ENCODE measurements at places on chromosomes 1 and 21.

DNA sequence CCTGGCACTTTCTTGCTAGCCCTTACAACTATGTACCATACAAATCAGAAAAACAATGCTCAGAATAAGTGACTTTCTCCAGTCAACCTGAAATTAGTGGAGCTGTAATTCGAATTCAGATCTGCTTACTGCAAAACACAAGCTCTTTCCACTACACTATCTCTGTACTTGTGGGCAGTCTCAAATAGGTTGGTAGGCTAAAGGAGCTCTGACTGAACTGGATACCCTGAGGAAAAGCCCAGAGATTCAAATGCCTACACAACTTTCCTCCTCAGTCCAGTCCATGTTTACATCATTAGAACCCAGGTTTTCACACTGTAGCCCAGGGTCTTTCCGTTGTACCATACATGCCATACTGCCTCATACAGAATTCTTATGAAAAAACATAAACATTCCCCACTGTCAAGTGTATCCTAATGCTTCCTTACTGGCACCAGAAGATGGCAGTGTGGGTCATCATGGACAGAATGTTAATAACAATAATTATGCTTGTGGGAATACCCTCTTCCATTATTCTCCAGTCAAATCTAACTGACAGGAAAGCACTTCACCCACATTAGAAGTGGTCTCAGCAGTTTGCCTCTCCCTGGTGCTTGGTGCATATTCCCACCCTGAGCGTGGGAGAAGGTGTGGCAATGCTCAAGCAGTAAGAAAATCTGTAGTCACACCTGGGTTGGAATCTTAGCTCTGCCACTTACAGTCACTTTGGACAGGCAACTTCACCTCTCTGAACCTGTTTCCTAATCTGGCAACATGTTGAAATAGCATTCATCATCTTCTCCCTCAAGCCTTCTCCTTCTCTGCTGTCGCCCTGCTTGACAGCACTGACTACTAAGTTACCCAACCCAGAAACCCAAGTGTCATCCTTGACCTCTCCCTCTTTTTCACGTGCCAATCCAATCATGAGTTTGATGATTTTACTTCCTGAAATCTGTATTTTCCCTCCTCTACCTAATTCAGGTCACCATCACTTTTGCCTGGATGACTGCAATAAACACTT is 14.4 kb upstream of the ZFYVE9 start:
- DNase-seq: peak; percentile 59

- no peak for DNase-seq
Measured at GRCh38 chr1:223066415-223066814, 76.6 kb downstream of the TLR5 start.

GRCh38 chr1:205065666-205066065 is 18.6 kb downstream of the TMEM81 start:
- DNase-seq: no peak

GRCh38 chr1:148264374-148265276 is 112.5 kb upstream of the NBPF11 start:
- peak; percentile 40 for DNase-seq

DNA sequence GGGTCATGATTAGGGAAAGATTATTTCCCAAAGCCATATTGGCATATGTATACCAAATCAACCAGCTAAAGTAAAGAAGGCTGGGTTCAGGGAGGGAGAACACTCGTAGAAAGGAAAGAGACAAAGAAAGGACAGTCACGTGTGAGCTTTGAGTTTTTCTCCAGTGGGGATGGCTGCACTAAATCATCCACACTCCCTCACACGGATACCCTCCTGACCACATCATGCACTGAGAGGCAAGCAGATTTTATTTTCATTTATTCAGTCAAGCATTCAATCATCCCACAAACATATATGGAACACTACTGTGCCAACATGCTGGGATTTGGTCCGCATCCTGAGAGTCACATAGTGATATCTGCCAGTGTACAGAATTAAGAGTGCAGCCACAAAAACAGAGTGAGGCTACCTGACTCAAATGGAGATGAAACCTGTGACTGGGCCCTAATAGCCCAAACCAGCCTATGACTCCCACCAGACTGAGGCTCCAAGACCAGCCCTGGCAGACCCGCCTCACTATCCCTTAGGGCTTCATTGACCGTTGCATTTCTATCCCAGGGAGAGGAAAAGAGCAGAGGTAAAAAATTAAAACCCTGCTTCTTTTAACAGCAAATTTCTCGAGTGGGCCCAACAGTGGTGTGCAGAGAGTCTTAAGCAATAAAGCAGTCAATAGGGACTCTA is 155.9 kb downstream of the BARHL2 start:
- DNase-seq: no peak

DNA sequence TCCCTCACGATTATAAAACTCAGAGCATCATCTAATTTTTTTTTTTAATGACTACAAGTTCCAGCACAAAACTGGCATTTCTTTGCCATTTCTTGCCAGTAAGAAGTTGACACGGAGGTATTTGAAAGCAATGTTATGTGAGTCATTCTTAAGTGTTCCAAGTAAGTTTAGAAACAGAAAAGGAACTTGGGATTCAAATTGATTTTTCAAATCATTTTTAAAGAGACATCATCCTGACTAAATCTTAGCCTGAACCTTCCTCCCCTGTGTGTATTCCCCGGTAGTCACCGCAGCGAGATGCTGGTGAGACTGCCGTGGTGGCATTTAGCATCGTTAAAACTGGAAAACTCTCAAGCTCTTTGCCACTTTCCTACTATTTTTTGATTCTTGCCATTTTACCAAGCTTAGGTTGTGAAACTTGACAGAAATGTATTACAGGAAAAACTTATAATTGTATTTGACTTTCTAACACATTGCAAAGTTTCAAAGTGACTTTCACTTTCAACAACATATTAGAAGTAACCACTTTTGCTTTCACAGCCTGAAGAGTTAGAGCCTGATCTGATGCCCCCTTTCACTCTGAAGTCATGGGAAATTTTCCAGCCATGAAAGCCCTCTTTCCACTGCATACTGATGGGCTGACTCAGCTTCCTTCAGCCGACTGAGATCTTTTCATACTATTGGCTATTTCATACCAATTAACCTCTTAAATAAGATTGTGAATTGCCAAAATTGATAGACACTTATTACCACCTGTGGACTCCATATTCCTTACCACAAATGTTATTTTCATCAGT is 61.4 kb downstream of the OLFML2B start:
- peak; percentile 74 for DNase-seq

DNA sequence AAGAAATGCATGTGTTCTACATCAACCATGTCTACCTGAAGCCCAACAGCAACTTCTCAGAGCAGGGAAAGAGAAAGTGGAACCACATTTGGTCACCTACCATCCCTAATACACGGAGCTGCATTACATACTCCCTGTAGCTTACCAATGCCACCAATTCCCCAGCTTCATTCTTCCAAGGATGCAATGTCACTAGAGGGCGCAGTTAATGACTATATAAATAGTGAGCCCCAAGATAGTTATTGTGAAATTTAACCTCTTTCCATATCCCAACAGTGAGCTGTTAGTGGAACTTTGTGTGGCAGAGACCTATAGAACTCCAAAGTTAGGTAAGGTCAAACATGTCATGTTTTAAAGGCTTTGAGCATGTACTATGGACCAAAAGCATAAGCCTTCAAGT is 618.3 kb downstream of the SMYD3 start:
- DNase-seq: peak; percentile 10

GRCh38 chr1:204074274-204075138 is 1.6 kb downstream of the SOX13 start:
- peak; percentile 84 for DNase-seq

DNA sequence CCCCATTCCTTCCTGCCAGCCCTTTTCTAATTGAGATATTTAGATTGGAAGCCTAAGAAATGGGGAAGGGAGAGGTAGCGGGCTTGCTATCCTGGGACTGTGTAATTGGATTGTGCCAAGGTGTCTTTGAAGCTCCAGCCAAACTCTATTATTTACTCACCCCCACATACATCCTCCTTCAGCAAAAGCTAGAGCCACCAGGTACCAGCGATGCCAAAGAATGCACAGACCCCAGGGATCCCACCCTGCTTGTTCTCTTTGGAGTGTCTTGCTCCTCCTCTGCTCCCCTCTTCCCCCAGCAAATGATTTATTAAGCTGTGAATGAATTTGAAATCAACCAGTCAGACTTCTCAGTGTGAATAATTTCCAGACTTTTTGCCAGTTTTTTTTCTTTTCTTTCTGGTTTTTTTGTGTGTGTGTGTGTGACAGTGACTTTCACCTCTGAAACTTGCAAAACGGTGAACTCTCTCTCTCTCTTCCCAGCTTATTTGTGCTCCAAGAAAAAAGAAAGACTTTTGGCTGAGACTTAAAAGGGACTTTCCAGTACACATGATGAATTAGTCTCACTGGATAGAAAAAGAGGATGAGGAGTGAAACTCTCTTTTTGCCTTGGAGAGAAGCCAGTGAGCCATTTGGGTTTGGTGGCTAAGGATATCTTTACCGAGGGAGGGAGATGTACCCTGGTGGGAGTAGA is 1.8 kb downstream of the VASH2 start:
- DNase-seq: no peak

- DNase-seq: no peak
Measured at GRCh38 chr1:51799372-51799771, 79.2 kb downstream of the NRDC start.

- DNase-seq: no peak
Measured at GRCh38 chr1:54610601-54611580, 12.4 kb downstream of the FAM151A start.

DNA sequence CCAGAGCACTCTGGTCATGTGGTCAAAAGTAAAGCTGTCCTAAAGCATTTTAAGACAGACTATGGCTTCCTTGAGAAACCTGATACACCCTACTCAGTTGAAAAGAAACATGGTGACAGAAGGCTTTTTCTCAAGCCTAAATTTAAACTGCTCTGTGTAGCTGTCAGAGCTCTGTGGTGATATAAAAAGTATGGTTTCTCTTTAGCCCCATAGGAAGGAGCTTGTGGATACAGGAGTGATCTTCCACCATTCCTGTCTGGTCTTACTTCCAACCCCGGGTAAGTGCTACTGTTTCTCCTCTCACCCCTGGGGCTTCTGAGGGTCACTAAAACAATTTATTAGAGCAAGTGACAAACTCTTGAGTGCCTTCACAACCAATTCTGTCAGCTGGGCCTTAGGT is 8.5 kb downstream of the TP53BP2 start:
- no peak for DNase-seq

- DNase-seq: no peak
Measured at GRCh38 chr1:114079596-114080190, 74.0 kb downstream of the SYT6 start.

- peak; percentile 57 for DNase-seq
Measured at GRCh38 chr1:48878191-48878940, 101.7 kb upstream of the BEND5 start.

GRCh38 chr1:160614410-160614809 is 32.4 kb downstream of the SLAMF1 start:
- DNase-seq: no peak

DNA sequence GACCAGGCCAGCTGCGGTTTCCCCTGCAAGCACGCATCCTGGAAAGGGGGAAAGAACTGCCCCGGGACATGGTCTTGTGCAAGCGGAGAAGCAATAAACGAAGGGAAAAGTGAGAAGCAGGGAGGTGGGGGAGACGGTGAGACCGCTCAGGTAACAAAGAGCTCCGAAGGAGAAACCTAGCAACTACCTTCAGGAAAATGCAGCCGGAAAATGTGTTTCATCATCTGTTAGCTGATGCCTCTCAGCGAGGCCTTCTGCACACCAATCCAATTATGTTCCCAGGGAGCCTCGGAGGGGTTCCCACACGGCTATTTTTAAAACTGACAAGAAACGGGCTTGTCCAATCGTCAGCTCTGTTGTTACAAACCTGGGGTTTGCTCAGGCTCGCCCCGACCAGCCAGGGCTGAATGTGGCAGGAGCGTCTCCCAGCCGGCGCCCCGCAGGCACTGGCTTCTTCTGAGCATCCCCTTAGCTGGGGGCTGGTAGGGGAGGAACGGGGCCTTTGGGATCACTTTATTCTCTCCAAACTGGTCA is 3.4 kb downstream of the RIPK4 start:
- no peak for DNase-seq

DNA sequence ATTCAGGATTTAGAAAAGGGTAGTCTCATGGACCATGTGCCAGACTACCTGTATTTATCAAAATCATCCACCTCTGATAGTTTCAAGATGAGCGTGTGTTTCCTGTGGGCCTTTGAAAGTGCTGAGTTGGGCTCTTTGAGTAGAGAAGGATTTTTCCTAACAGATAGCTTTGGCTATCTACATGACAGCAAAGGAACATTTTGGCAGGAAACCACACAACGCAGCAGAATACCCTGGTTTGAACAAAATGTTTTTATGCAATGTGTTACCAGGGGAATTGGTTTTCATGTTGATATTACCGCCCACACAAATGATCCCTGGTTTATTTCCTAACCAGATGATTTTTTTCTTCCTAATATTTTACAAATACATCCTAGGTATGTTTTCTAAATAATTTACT is 431.4 kb downstream of the NEGR1 start:
- no peak for DNase-seq

GRCh38 chr1:47779613-47780012 is 217.6 kb downstream of the TRABD2B start:
- DNase-seq: no peak

GRCh38 chr1:101992821-101993575 is 3.7 kb downstream of the OLFM3 start:
- DNase-seq: no peak

GRCh38 chr1:48061162-48062136 is 64.3 kb upstream of the TRABD2B start:
- DNase-seq: peak; percentile 46

DNA sequence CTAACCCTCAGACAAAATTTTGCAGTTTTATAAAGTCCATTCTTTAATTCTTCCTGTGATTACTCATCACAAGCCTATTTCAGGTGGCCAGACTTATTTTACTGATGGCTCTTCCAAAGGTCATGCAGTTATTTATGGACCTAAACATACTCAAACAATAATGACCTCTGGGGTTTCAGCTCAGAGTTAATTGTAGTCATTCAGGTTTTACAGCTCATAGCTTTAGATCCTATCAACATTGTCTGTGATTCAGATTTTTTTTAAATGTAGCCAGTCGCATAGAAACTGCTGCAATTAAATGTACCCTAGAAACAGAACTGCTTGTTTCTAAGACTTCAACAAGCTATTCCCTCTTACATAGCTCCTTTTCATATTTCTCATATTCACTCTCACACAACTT is 270.8 kb downstream of the COL11A1 start:
- no peak for DNase-seq

DNA sequence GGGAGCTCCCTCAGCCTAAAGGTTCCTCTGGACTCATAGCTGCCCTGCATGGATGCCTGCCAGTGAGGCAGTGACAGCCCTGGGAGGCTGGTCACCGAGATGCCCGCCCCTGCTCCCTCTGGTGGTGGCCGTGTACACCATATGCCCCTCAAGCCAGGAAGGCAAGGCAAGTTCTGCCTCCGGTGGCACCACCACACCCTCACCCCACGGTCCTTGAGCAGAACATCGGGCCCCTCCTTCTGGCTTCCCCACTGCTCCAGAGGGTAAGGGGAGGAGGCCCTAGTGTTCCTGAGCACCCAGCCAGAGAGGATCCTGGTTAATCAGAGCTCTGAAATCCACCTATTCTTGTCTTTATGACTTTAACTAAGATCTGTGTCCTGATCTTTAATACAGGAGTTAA is 1.5 kb upstream of the S100A14 start:
- peak; percentile 80 for DNase-seq

Data from kidney capillary endothelial cell (primary cell).